NCI-H510A treated with DMSO at 0.1 percent for 48 hours (cell line): ENCODE measurements at places on chromosomes 1 and 21.

DNA sequence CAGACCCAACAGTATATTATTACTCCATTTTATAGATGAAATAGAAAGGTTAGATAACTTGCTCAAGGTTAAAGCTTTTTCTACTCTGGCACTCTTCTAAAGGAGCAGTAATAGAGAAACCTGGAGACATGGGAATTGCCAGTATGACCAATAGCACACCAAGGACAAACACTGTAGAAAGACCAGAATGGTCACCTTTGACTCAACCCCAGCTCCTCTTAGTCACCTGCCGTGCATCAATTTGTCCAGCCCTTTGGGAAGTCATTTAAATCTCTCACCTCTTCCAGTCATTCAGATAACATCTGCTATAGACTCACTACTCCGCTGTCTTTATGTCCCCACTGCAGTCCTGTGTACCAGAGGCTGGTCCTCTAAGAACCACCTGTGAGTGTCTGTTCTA, 23.9 kb upstream of the SLC44A3 start:
- no peak for DNase-seq

- DNase-seq = no peak
These were observed 163.1 kb downstream of the PCNX2 start for GRCh38 chr1:233132445-233132844.

DNA sequence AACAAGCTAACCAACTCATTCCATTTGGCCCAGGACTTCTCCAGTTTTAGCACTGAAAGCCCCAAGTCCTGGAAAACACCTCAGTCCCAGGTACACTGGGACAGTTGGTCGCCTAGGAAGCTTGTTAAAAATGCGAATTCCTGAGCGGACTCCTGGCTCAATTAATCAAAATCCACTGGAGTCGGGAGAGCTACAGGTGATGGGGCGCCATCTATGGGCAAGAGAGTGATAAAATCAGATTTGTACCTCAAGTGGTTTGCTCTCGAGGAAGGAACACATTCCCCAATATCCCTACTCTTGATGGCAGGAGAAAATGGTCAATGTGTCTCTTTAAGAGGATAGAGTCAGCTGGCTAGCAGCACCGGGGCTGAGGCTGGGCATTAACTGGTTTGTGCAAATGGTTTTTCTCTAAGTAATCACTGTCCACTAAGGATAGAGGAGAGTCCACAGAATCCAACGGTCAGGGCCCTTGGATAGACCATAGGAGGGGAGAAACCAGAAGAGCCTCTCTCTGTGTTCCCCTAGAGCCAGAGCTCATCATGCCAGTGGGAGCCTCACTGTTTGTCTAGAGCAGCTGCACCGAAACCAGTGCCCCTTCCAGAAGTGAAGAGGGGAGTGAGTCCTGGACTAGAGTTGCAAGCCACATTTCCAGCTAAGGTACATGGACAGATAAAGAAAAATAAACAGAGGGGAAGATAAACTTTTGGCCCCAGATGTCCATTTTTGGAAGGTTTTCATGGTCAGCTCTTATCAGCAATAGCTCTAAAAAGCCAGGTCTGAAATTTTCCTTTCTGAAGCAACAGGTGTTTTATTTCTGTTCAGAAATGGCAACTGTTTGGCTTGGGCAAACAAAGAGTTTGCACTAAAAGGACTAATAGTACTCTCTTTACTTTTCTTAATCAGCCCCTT, 148.5 kb downstream of the TENT5C start:
- DNase-seq = peak; percentile 55

DNA sequence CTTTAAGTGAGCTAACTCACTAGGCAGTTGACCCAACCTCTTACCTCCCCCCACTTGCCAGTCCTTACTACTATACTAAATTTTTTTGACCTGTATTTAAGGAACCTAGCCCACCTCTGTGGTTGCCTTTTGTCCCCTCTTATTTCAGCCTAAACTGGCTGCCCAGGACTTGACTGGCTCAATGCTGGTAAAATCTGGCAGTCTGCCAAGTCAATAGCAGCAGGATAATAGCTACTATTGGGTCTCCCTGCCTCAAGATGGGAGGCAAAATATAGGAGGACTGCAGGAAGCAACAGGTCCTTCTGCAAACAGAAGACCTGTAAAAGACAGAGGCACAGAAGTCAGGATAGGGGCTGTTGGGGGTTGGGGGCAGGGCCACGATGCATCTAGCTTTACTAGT, 144.2 kb upstream of the POGK start:
- peak; percentile 13 for DNase-seq

- no peak for DNase-seq
These were observed 144.4 kb upstream of the POU3F1 start for GRCh38 chr1:38190983-38191382.

- no peak for DNase-seq
These were observed 1603.7 kb downstream of the PLA2G4A start for GRCh38 chr1:188432427-188432826.

DNA sequence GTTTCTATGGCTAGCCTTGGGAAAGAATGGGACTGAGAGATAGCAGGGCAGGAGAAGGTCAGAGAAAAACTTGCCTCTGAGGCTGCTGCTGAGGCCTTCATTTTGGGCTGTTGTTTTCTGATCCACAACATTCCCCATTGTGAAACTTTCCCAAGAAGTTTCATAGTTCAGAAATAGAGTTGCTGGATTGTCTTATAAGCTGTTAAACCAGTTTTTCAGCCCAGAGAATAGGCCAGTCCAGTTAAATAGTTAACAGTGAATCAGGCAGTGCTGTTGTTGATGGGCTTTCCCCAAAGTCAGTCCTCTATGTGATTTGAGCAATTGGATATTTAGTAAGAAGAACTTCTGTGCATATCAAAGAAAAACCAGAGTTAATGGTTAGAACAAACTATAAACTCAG, 77.0 kb downstream of the C21orf91 start:
- DNase-seq = no peak

DNA sequence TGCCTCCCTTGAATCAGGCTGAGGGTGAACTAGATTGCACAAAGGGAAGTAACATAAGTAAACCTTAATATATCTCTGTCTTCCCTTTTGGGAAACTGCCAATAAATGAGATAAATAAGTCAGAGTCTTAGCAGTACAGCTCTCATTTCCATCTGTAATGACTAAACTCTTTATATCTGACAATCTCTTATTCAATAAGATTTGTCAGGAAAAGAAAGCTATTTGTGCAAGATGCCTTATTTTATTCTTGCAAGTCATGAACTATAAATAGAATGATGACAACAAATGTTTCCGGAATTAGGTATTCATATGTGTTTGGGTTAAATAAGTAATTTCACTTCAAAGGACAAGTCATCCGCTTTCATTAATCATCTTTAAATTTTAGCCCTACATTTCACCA, 229.2 kb downstream of the PTGER3 start:
- no peak for DNase-seq

DNA sequence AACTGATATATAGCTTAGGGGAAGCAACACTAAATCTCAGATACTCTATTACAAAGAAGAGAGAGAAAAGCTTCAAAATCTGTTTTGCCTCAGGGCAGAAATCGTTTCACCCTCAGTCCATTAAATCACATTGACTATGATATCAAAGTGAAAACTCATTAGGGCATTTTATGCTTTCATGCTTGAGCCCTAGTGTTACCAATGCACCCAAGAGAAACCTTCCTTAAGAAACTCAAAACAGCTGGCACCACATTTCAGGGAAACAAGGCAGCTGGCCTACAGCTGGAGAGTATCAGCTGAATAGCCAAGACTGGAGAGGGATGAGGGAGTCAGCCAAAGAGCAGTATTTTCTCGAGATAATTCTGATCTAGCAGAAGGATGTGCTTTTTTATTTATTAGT, 14.9 kb downstream of the COLGALT2 start:
- no peak for DNase-seq

DNA sequence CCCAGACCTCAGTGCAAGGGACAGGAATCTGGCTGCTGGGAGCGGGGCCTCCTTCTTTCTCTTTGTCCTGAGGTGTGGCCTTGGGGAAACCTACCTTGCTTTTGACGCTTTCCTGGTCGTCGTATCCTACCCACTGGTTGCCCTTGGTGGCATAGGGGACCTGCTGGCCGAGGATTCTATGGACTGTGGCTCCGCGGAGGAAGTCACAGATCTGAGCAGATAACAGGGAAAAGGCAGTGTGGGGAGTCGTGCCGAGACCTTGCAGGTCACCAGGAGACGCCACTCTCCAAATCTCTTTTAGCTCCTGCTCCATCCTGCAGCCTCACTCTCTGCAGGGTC, 4.0 kb upstream of the MYBPH start:
- DNase-seq = no peak

- DNase-seq = peak; percentile 51
These were observed at the start of gene LUZP1 for GRCh38 chr1:23168445-23169194. TSS of gene LUZP1 (minus strand) at chr1:23168856.

GRCh38 chr21:38343691-38344090, 86.9 kb downstream of the KCNJ15 start:
- peak; percentile 70 for DNase-seq

GRCh38 chr1:164240081-164240480, 318.9 kb upstream of the PBX1 start:
- DNase-seq = no peak

- DNase-seq = no peak
These were observed 6.3 kb upstream of the PARP1 start for GRCh38 chr1:226414098-226414698.

DNA sequence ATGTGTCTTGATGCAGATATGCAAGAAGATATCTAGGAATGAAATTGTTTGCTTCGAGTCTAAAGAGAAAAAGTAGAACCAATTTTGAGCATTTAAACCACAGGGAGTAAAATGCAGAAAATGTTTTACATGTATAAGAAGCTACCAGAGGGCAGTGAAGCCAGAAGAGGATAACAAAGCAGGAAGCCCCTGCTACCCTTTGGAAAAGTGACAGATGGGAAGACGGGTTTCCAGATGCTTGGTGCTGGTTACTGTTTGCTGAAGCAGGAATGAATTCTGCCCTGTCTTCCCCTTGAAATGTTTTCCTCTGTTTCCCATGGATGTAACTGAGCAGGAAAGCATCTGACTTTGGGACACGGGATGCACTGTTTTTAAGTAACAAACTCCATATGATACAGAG, 822.2 kb downstream of the MRPL39 start:
- DNase-seq = no peak

GRCh38 chr21:44739316-44739715, 27.9 kb upstream of the TSPEAR start:
- DNase-seq = no peak

DNA sequence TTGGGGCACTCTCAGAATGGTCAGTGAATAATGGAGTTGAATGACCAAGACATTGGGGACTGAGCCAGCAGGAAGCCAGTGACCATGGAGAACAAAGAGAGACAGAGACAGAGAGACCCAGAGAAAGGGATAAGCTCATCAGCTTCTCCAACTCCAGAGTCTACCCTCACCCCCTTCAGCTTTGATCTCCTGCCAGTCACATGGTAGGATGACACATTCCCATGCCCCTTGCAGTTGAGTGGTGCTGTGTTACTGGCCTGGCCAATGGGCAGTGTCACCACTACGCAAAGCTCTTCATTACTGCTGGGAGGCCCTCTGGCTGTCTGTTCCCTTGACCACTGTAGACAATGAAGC, 643.5 kb downstream of the AJAP1 start:
- DNase-seq = no peak

- no peak for DNase-seq
These were observed 125.9 kb downstream of the MAST2 start for GRCh38 chr1:45929257-45929687.

- DNase-seq = peak; percentile 79
These were observed 747 bp upstream of the ENAH start for GRCh38 chr1:225653463-225654276.

DNA sequence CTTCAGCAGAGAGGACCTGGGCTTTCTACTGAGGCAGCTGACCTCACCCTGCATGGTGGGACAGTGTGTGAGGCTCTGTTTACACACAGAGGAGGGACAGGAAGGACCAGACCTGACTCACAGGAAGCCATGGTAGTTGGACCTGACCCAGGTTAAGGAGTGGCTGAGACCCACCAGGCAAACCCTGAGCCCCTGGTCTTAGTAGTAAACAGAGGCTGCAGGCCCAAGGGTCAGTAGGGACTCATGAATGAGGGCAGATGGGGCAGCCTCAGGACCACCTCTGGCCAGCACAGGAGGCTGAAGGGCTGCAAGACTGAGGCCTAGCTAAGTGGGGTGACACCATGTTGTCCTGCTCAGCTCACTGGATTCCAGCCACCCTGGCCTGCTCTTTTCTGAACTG, 273.2 kb downstream of the GRIK3 start:
- no peak for DNase-seq

DNA sequence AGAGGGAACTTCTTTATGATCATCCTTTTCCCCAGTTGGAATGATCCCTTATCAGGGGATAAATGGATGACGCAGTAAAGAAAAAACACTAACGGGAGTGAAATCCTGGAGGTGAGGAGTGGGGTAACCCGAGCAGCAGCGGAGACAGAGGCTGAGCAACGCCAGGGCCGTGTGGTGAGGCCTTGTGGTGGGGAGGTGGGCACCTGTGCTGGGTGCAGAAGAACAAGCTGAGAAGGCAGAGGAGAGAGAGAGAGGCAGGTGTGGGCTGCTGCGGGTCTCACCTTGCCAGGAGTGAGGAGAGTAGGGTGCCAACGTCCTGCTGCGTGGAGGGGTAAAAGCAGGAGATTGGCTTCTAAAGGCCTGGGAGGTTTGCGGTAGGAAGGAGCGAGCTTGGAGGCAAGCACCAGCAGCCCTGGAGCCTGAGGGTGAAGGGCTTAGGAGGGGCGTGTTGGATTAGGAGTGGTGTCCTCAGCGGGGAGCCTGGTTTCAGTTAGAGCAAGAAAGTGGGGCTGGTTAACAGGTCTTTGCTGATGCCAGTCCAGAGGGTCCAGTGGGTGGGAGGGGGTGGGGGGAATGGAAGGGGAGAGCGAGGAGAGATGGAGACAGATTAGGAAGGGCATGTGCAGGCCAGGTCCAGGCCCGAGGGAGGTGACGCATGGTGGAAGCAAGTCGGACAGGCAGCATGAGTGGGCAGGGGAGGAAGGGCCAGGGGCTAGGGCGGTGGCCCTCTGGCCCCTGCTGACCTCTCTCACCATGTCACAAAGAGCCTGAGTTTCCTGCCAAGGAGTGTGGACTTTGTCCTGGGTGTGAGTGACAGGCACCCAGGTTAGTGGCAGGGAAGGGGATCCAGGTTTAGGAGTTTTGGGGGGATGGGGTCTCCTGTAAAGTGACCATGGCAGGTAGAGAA, 36.7 kb upstream of the LHX4 start:
- DNase-seq = no peak

GRCh38 chr1:67241200-67241746, 66.4 kb upstream of the IL12RB2 start:
- no peak for DNase-seq

- peak; percentile 76 for DNase-seq
These were observed 6.6 kb upstream of the NUP133 start for GRCh38 chr1:229514578-229515275.

DNA sequence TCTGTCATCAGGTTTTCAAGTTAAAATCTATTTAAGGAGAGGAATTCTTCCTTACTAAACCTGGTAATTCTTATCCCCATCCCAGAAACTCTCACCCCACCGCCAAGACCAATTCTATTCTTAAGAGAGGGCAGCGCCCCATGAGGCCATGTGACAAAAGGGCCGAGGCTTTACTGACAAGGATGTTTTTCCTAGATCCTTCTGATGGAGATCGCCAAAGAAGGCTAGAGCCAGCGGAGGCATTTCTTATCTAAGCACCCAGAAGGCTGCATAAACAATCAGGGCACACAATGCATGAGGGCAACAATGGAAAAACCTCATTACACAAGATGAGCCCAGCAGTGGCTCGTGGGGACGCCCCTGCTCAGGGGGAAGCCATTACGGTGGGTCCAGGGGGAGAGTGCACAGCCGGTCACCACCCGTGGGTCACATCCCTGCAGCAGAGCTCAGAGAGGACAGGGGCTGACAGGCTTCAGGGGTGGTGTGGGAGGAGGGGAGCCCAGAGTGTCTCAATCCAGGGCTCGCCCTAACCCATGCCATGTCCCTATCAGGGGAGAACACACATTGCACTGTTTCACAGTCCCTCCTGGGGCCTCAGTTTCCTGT, 88.7 kb downstream of the ITPKB start:
- DNase-seq = no peak
